Activated CD4-positive, alpha-beta memory T cell treated with anti-CD3 and anti-CD28 coated beads, Interleukin-2, amount 10 ng/mL, durations not matched to agents 7 days and 5 days (primary cell): ENCODE measurements at places on chromosomes 3 and 15.

GRCh38 chr3:45011756-45012508, 14.2 kb upstream of the CLEC3B start:
- H3K27me3 ChIP-seq, result no peaks in the 10 kb centered on the region
- no peak overlapping the region for H3K4me3 ChIP-seq
- peaks cover 49% of the 10 kb centered on the region for H3K36me3 ChIP-seq
- DNase-seq, result no peak
- peak overlapping the region; percentile 84 for H3K27ac ChIP-seq

GRCh38 chr3:141876891-141877621, 613 bp downstream of the ATP1B3 start:
- H3K4me1 ChIP-seq, result peaks cover 52% of the 10 kb centered on the region
- H3K27ac ChIP-seq, result peak overlapping the region; percentile 92
- peak overlapping the region; percentile 94 for H3K4me3 ChIP-seq
- H3K36me3 ChIP-seq, result peaks cover 21% of the 10 kb centered on the region

- H3K27me3 ChIP-seq, result no peaks in the 10 kb centered on the region
- peaks cover 22% of the 10 kb centered on the region for H3K36me3 ChIP-seq
- H3K4me1 ChIP-seq, result peaks cover 69% of the 10 kb centered on the region
These were observed 1.2 kb downstream of the SLC12A6 start for GRCh38 chr15:34336231-34336990.

DNA sequence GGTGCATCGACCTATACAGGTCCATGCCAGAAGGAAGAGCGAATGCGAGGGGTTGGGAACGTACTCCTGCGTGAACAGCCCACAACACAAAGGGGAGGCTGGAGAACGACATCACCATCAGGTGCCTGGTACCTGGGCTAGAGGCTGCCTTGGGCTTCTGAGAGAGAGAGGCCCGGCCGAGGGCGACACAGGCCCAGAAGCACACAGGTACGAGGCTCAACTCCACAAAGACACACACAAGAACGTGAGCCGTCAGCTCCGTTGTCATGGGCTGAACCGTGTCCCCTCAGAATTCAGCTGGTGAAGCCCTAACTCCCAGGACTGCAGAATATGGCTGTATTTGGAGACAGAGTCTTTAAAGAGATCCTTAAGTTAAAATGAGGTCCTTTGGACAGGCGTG, 134.3 kb downstream of the ATP10A start:
- no peaks in the 10 kb centered on the region for H3K27me3 ChIP-seq
- no peak overlapping the region for H3K27ac ChIP-seq
- H3K4me3 ChIP-seq, result no peak overlapping the region
- no peaks in the 10 kb centered on the region for H3K4me1 ChIP-seq
- peak; percentile 9 for DNase-seq

DNA sequence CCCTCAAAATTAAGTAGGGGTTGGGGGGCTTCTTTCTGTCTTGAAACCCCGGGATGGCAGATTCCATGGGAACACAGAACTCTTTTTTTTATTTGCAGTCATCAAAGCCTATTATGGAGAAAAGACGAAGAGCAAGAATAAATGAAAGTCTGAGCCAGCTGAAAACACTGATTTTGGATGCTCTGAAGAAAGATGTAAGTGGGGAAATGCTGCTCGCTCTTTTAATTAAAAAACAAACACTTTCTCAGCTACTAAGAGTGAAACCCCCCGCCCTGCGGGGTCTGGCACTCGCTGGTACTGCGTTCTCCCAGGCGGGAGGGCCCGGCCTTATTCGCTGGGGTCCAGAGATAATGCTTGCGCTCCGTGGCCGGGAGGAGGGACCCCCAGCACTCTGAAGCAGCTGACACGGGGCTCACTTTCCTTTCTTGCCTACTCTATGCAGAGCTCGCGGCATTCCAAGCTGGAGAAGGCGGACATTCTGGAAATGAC, 615 bp downstream of the HES1 start:
- peaks cover 66% of the 10 kb centered on the region for H3K27me3 ChIP-seq
- peak overlapping the region; percentile 84 for H3K4me3 ChIP-seq
- H3K4me1 ChIP-seq, result peaks cover 72% of the 10 kb centered on the region
- peaks cover 36% of the 10 kb centered on the region for H3K36me3 ChIP-seq
